ENCODE measurements at places on chromosomes 6 and 20. TPM values are rescaled to one million over a fixed set of nuclear protein-coding genes. Genes with fewer than 3 reads are reported as not detected.
A peak's percentile ranks its signal among the peaks of the same experiment; 100 is the strongest.

GRCh38 chr20:32495217-32495565 lies 89.9 kb downstream of the NOL4L start:
- H3K27ac ChIP-seq: no peak overlapping the region
- no peaks in the 10 kb centered on the region for H3K27me3 ChIP-seq
- peaks cover 7% of the 10 kb centered on the region for H3K36me3 ChIP-seq
- H3K4me3 ChIP-seq: no peak overlapping the region

DNA sequence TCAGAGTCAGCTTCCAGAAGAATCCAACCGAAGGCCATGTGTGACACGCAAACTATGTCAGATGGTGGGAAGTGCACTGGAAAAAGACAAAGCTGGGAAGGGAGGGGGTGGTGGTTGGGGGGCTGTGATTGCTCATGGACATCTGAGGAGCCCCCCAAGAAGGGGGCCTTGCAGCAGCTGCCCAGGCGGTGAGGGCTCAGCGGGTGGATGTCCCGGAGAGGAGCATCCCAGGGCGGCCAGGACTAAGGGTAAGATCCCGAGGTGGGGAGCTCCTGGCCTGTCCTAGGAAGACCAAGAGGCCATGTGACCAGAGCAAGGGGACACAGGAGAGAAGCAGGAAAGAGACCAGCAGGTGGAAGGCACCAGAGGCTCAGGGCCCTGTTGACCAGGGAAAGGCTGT lies 299.5 kb downstream of the PREX1 start:
- H3K27me3 ChIP-seq: no peaks in the 10 kb centered on the region
- H3K4me3 ChIP-seq: no peak overlapping the region
- H3K4me1 ChIP-seq: no peaks in the 10 kb centered on the region
- no peaks in the 10 kb centered on the region for H3K36me3 ChIP-seq
- DNase-seq: no peak

Gene POPDC3
- total RNA-seq: 0.20 TPM

DNA sequence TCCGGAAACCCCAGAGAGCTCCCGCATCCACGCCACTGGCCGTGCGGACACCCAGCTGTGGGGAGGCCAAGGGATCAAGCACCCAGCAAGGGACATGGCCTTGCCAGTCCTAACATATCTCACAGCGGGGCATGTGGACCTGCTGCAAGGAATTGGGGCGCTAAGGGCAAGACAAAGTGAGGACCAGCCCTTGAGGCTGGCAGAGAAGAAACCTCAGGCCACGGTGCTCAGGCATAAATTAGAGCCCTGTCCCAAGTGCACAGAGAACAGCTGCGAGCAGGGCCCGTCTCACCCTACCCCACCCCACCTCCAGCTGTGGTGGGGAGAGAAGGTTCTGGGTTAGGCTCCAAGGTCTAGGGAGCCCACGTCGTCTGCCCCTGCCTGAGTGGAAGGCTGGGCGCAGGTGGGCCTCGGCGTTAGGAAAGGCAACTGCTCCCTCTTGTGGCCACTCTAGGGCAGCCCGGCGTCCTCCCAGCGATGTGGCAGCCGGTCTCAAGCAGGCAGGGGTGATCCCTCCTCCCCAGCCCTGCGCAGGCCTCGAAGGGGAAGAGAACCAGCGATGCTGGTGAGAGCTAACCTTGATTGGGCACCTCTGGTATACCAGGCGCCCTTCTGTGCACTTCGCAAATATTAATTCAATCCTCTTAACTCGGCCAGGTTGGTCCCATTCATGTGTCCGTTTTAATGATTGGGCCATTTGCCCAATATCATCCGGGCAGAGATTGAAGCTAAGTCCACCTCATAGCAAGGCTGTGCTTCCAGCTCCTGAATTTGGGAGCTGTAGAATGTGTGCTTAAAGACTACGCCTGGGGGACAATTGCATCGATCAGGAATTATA lies 235.8 kb downstream of the NFATC2 start:
- no peaks in the 10 kb centered on the region for H3K4me1 ChIP-seq
- no peaks in the 10 kb centered on the region for H3K27me3 ChIP-seq
- H3K4me3 ChIP-seq: no peak overlapping the region
- DNase-seq: peak; percentile 56
- H3K36me3 ChIP-seq: no peaks in the 10 kb centered on the region
- H3K27ac ChIP-seq: no peak overlapping the region

DNA sequence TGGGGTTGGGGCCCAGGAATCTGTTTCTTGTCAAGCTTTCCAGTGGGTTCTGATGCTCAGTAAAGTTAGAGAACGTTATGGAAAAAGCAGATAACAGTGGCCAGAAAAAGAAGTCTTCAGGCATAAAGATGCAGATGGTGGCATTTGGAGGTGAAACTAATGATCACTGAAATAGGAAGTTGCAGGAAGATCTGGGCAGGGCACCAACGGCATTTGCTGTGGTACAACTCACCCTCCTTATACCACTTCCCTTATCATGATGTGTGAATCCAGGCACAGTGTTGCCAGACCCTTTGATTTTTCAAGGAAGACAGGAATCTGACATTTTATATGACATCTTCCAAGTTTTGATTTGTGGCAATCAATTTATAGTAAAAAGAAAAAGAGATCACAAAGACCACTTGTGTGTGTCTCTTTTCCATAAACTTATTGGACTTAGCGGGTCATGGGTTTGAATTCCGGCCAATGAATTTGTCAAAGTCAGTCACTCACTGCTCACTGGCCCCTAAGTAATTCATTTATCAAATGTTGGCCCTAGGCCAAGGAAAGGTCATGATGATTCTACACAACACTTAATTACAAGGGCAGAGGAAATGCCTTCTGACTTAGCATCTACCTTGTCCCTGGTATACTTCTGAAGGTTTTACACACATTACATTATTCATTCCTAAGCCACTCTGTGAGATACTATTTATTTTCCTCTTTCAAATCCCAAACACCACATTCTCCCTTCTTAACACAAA lies 37.6 kb downstream of the LAMP5 start:
- H3K27ac ChIP-seq: no peak overlapping the region
- H3K27me3 ChIP-seq: no peaks in the 10 kb centered on the region
- no peak overlapping the region for H3K4me3 ChIP-seq
- H3K36me3 ChIP-seq: no peaks in the 10 kb centered on the region

Gene TRIM15
- total RNA-seq: 30.4 TPM
